T-helper 1 cell (primary cell): ENCODE measurements at places on chromosomes 13 and 19.

DNA sequence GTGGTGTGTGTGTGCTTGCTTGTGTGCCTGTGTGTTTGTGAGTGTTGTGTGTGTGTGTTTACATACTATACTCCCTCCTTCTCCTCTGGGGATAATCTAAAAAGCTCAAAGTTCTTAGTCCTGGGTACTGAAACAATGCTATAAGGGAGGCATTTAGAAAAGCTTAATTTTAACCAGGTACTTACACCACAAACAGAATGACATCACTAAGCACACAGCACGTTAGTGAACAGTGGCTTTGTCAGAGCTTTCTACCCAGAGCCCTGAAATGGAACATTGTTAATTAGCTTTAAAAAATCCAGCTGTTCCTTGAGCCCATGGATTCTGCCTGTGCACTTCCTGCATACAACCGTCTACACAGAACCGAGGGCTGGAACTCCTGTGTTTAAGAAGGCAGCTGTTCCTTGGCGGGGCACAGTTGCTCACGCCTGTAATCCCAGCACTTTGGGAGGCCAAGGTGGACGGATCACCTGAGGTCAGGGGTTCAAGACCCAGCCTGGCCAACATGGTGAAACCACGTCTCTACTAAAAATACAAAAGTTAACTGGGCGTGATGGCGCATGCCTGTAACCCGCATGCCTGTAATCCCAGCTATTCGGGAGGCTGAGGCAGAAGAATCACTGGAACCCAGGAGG, 69.6 kb upstream of the RNF113B start:
- no peak for DNase-seq

DNA sequence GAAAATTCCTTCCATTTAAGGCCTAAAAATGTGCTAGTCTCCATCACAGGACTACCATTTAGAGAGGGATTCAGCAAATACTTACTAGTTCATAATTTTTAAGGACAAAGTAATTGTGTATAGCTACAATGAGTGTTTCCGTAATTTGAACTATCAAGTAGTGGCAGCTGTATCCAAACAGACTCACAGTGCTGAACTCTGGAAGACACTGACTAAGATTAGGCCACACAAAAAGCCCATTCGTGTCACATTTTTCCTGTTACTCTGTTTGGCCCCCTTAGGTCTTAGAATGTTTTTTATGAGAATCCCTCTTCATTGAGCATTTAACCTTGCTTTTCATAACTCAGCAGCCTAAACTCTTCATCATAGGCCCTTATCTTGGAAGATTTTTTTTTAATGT, 731.2 kb upstream of the PCDH9 start:
- DNase-seq, result no peak

DNA sequence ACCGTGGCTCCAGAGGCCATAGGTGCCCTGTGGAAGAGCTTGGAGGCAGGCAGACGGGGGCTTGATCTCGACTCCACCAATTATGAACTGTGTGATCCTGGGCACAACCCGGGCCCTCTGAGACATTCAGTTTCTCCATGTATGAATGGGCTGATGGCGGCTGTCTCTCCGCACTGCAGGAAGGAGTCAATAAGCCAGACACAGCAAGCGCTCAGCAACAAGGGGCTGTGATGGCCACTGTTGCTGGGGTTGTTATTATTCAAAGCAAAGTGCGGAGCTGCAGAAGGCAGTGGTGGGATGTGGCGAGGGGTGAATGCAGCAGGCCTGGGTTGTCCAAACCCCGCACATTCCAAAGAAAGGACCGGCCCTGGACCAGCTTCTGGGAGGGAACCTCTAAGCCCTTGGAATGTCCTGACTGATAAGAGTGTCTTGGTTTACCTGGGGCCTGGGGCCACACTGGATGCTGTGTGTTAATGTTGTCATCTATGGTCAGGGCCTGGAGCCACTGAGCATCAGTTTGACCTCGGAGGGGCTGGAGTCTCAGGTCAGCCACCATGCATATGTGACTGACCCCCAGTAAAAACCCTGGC, 8.3 kb downstream of the TMEM143 start:
- no peak for DNase-seq

- no peak for DNase-seq
Observed at GRCh38 chr19:7483720-7484201, 5.1 kb downstream of the PEX11G start.

DNA sequence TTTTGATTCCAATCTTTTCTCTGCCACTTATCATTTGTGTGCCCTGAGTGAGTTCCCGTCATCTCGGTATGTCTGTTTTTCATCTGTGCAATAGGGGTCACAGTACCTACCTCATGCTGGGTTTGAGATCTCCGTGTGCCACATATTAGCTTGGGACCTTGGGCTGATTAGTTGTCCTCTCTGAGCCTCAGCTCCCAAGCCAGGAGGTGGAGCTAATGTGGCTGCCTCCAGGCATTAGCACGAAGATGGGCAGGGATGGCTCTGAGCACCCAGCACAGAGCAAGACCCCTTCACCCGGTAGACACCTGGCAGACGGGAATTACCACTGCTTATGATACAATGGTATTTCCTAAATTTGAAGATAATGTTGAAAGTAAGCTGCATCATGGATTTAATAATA, 35.8 kb upstream of the XPO4 start:
- no peak for DNase-seq
